ENCODE measurements at places on chromosomes 1 and 21. TPM values are rescaled to one million over a fixed set of nuclear protein-coding genes. Genes with fewer than 3 reads are reported as not detected.

- DNase-seq: no peak
Observed at GRCh38 chr1:181043025-181043888, 9.5 kb downstream of the MR1 start.

GRCh38 chr1:85199667-85200462, 951 bp downstream of the SYDE2 start:
- DNase-seq: no peak

Gene RRP1
- total RNA-seq: 36.4 TPM

Gene CRYBG2
- total RNA-seq: 10.3 TPM

- no peak for DNase-seq
Observed at GRCh38 chr1:188429386-188429785, 1600.6 kb downstream of the PLA2G4A start.

DNA sequence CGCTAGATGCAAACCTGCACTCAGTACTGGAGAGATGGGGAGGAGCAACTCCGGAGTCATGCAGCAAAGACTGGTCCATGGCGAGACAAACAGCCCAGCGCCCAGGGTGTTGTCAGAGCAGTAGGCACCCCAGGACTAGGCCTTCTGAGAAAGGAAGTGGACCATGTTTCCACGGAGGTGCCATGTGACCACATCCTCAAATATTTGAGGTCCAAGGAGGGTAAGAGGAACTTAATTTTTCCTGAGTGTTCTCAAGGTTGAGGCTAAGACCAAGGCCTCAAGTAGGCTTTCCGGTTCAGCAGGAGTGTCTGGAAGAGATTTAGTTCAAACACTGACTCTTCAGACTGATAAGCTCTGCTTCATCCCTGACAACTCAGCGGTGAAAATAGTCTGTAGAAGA, 186.2 kb downstream of the RHOU start:
- no peak for DNase-seq

Gene GRIK1
- not detected for total RNA-seq

- peak; percentile 85 for DNase-seq
Observed at GRCh38 chr1:236451796-236452373, 57.8 kb downstream of the EDARADD start.

GRCh38 chr1:74363220-74363619, 128.0 kb downstream of the TNNI3K start:
- DNase-seq: no peak

Gene SON
- total RNA-seq: 327 TPM

DNA sequence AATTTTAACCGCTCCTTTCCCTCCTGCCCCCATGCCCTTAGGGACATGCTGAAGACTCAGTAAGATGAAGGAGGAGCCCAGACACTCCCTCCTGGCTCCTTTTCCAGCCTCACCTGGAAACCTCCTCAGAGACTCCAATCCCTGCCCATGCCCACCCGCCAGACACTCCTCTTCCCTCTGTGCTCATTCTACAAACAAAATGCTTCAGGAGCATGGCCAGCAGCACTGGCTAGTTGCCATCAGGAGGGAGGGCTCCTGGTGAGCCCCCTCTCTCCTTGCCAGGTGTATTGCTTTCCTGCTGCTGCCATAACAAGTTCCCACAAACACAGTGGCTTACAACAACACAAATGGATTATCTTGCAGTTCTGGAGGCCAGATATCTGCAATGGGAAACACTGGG, 126.1 kb downstream of the PSMG1 start:
- no peak for DNase-seq

DNA sequence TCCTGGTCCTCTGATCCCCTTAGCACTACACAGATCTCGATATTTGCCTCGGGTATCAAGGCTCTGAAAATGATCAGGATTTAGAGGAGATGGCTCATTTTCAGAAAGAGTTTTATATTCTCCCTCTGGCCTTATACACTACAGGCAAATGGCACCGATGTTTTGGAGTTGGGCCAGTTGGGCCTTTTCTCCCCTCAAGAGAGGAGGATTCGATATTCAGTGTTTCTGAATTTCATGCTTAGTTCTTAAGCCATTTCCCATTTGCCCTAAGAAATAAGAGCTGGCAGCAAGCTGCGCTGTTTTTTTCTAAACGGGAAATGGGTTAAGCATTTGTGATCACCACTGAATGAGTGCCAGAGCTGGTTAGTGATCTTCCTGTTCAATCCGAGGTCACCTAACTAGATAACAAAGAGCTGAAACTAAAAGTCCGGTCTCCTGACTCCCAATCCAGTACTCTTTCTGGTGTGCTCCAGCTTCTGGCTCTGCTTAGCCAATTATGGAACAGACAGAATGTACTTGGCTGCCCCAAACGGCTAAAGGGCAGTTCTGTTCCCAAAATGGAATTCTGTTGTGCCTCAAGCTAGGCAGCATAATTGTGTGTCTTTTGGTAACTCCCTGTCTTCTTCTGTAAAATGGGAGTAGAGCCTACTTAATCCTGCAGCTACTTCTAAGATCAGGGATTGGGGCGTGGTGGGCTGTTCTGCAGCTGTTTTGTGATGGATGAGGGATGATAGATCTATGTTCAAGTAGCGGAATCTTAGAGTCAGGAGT, 1.2 kb upstream of the CPT2 start:
- no peak for DNase-seq

DNA sequence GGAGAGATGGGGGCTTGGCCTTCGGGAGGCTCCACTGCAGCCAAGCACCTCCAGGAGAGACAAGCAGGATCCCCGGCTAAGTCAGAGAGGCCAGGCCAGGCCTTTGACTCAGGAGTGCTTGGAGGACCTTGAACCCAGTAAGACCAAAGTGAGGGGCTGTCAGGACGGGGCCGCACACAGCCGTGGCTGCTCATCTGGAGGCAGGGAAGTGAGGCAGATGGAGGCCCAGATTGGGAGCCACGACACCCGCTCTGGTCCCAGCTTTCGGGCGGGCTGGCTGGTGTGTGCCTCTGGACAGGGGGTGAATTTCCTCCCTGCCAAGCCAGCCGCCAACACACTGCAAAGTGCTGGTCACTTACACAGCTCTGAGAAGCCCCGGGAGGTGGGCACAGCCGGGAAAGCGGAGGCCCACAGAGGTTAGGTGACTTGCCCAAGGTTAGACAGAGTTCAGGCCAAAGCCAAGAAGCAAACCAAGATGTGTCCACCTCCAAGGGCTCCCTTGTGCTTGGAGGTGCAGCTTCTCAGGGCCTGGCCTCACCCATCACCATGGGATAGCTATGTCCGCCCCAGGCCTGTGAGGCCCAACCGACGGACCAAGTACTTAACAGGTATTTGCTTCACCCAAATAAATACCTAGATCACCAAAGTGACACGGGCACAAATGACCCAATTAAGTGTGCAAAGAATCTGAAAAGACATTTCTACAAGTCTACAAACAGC, 58.3 kb downstream of the CHD5 start:
- no peak for DNase-seq

Gene LINGO4
- not detected for total RNA-seq

GRCh38 chr1:83676106-83676505, 322.8 kb downstream of the TTLL7 start:
- DNase-seq: no peak

GRCh38 chr1:200290010-200290685, 119.7 kb downstream of the ZNF281 start:
- peak; percentile 85 for DNase-seq

Gene PRUNE1
- 23.6 TPM for total RNA-seq

DNA sequence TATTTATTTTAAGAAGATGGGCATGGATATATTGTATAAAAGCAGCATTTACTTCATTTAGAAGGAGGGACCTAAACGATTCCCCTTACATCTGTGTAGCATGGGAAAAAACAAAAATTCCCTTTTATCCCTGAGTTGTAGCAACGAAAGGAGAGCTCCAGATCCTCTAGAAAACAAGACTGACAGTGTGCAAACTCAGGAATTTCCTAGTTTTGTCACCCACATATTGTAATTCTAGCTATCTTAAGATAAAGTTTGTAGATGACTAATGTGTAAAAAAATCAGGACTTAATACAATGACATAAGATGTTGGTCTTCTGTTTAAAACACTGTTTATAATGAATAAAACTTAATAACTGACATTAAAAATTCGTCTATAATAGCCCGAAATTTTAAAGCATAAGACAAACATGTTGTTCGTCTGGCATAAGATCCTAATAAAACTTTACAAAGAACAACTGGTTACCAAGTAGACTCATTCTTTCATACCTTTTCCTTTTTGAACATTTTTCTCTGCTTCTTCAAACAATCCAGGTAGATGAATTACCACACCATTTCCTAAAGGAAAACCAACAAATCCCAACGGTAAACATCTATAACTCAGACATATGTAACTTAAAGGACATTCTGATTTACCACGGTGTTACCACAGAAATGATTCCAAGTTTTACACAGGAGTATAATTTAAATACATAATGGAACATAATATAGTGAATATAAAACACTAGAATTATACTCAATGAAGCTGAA, 15.2 kb downstream of the ADSS2 start:
- no peak for DNase-seq

Gene C1orf116
- total RNA-seq: 0.43 TPM

Data from endodermal cell (in vitro differentiated cells).